Keratinocyte (primary cell): ENCODE measurements at places on chromosomes 4 and X.
A peak's percentile ranks its signal among the peaks of the same experiment; 100 is the strongest.

DNA sequence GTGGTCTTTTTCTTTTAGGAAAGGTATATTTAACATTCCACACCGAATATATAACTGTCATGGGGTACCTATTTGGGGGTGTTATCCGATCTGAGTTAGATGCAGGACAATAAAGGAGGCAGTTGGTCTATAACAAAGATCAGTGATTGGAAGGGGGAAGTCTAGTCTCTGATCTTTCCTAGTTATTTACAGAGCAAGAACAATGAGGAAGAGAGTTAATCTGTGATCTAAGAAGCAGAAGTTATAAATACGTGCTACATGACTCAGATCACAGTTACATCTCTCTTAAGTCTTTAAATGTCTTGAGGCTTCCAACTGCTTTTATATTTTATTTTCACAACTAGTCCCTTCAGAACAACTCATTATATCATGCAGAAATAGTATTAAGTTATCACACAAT, 33.2 kb upstream of the ARMCX4 start:
- DNase-seq = no peak

DNA sequence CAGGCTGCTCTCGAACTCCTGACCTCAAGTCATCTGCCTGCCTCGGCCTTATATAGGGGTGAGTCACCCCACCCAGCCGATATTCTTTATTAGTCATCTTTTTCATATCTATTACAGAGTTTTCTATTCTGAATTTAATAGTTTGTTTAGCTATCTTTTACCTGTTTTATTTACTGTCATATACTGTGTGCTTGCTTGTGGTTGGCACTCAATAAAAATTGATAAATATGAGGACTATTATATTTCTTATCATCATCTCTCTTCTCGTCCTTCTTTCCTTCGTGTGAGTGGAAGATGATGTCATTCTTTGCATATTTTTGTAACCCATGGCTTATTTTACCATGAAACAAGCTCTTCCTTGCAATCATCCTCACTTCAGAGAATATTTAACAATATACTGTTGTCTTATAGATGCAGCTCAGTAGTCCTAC, 265.5 kb downstream of the ARHGAP24 start:
- DNase-seq = no peak

GRCh38 chr4:25927361-25928195, 13.6 kb downstream of the SMIM20 start:
- no peak for DNase-seq

GRCh38 chr4:7812231-7812857, 127.3 kb downstream of the AFAP1 start:
- DNase-seq = no peak

GRCh38 chr4:80446664-80447063, 111.1 kb downstream of the CFAP299 start:
- peak; percentile 9 for DNase-seq

DNA sequence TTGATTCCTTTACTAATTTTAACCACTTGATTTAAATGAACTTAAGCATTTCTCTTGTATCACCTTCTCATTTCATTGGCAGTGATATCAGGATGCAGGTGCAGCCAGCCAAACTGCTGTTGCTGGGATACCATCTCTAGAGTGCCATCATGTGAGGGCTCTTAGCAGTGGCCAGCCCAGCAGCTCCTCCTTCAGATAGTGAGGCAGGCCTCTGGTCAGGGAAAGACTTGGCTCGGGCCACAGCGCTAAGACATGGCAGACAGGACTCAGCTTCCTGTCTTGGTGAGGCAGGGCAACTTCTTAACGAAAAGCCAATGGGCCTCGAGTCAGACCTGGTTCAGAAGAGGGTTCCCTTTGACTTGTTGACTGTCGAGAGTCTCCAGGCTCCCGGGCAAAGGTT, 50.0 kb downstream of the NOP14 start:
- DNase-seq = no peak

- no peak for DNase-seq
Measured at GRCh38 chr4:40321574-40322275, 13.4 kb upstream of the CHRNA9 start.

DNA sequence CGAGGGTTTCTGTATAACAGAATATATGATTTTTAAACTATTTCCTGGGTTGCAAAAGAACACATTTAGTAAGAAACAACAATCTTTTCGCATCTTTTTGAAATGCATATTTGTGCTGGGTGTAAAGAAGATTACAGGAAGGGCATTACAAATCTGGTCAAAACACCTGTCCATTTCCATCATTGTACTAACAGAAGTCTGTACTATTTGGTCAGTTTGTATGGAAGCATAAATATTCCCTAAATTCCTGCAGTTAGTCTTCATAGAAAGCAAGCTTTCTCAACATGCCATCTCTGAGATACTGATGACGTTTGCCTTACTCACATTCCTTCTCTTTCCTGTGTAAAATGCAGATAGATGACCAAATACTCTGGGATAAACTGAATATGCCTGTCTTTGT, 203.3 kb downstream of the NWD2 start:
- no peak for DNase-seq

GRCh38 chrX:108072746-108073145, 18.6 kb downstream of the PSMD10 start:
- no peak for DNase-seq

- DNase-seq = no peak
Measured at GRCh38 chrX:134459683-134460004, 321 bp upstream of the HPRT1 start.

DNA sequence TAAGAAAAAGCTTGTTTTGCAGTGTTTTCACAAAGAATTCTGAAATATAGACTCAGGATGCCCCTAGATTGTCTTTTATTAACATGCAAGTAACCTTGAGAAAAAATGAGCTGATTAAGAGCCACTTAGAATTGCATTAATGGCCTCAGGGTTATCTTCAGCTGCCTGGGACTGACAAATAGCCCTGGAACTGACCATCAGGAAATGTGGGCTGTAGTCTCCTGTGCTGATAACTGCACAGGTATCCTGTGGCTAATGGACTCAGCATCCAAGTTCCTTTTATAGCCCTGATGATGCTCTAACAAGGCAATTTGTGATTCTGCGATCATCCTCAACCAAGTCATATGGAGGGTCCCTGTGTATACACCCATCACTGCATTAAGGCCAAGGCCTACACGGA, 17.0 kb downstream of the CA5B start:
- no peak for DNase-seq

DNA sequence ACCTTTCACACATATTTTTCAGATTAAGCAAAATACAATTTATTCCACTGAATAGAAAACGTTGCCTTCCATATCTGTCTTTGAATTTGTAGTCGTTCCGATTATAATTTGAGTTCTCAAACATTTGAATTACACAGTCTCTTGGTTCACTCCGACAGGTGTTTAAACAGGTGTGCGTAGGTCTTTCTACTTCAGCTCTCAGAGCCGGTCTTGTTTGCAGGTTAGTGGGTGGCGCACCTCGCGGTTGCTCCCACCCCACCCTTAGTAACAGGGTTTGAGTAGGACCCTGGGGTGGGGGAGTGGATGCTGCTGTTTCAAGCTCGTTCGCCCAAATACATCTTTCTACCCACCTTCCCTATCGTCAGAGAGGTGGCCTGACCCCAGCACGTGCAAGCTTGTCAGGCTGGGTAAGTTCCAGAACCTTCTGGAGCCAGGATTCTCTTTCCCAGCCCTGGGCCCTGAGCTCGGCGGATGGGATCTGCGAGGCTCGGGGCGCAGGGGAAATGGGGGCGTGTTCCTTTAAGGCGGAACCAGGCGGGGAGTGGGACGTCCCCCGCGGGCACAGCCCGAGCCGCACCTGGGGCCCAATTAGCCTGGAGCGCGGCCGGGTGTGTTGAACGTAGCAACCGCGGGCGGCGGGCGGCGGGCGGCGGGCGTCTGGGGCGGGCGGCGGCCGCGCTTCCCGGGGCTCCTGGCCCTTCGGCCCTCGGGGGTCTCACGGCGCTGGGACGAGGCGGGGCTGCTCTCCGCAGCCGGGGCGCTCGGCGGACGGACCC, at the start of gene FAM149A:
Gene FAM149A, plus strand, starts transcription at position 591 of the 776 bp plus-strand sequence.
- DNase-seq = no peak

GRCh38 chr4:139606579-139607501, 50.8 kb upstream of the SETD7 start:
- no peak for DNase-seq

GRCh38 chr4:121308328-121308663, 72.5 kb downstream of the QRFPR start:
- DNase-seq = no peak
